ENCODE measurements at places on chromosomes 3 and 15.

GRCh38 chr3:41118461-41119390, 80.6 kb upstream of the CTNNB1 start:
- no peak for DNase-seq

- DNase-seq, result no peak
These were observed 4.4 kb downstream of the UACA start for GRCh38 chr15:70758790-70759462.

DNA sequence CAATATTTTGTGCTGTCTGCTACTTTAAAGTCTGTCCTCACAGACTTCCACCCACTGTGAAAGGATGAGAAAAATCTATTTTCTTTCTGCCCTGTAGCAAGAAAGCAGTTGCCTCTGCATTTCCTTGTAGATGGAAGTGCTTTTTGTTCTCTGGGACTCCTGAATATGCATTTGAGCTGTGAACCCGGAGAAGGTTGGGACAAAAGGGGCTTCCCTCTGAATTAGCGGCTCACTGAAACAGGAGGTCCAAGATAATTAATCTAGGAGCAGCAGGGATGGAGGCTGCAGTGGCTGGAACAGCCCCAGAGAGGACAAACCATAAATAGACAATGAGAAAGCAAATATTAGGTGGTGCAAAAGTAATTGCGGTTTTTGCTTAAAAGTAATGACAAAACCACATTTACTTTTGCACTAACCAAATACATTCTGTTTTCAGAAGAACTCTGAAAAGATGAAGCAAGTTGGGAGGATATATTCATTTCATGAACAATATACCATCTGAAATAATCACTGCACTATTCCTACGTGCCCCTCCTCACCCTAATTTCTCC, 143.4 kb upstream of the KBTBD8 start:
- DNase-seq, result no peak

DNA sequence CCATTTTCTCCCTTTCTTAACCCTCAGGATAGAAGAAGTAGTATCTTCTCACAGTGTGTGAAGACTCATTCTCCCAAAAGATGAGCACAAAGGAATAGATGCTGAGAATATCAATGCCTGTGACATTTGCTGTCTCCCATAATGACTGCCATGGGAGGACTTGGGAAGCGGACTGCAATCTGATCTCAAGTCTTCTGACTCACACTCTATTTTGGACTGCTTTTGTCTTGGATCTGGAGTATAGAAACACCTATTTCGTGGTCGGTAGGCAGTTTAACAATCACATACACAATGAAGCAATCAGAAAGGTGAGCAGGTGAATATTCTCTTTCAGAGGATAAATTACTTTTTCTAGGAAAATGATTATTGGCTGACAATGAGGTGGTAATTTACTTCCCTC, 852.0 kb downstream of the FHIT start:
- no peak for DNase-seq

GRCh38 chr3:60886518-60886917, 364.7 kb downstream of the FHIT start:
- no peak for DNase-seq

- DNase-seq, result no peak
These were observed 4.6 kb downstream of the GLCE start for GRCh38 chr15:69164807-69165636.

DNA sequence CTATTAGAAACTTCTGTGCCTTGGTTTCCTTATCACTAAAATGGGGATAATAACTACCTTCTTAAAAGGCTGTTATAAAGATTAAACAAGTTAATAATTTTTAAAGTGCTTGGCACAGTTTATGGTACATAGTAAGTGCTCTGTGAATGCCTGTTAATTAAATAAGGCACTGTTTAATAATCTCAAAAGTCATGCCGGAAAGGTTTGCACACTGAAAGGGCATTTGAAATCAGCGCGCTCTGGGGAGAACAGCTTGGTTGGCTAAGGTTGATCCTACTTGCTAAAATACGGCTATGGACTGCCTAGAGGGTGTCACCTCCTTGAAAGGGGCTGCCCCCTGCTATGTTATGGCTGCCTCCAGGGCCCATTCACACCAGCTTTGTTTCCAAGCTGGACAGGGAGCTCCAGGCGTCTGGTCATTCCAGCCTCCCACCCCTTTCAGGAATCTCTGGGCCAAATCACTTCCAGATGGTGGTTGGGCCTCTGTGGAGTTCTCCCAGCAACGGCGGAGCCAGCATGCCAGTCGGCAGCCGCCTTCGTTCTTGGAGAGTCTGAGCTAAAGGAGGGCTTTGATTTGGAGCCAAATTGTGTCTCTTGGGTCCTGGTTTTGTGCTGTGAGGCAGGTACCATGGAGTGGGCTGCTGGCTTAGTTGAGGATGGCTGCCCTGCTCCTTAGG, 5.9 kb downstream of the FLNB start:
- no peak for DNase-seq

All from C1 segment of cervical spinal cord (tissue), 14 donors.